ENCODE measurements at places on chromosomes 6 and 20.
A peak's percentile ranks its signal among the peaks of the same experiment; 100 is the strongest.

- DNase-seq = no peak
Measured at GRCh38 chr20:1417273-1417672, 24.4 kb upstream of the FKBP1A start.

DNA sequence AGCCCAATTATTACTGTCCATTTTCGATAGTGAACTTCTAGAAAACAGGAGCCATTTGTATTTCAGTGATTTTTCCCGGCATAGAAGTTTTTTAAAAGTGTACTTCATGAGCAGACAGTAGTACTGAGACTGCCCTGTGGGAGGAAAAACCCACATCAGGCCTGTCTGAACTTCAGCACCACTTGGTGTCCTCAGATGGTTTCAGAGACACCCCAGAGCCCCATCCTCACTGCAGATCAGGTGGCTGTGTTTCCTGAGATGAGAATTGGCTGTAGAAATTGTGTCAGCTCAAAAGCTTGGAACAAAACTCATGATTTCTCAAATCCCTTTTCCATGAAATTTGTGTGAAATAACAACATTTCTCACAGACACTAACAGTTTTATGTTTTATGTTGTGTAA, 110.0 kb upstream of the RIN2 start:
- DNase-seq = no peak

- DNase-seq = no peak
Measured at GRCh38 chr6:154360476-154360875, 3.9 kb upstream of the IPCEF1 start.

GRCh38 chr6:85323435-85324040, 126.3 kb upstream of the NT5E start:
- DNase-seq = no peak

DNA sequence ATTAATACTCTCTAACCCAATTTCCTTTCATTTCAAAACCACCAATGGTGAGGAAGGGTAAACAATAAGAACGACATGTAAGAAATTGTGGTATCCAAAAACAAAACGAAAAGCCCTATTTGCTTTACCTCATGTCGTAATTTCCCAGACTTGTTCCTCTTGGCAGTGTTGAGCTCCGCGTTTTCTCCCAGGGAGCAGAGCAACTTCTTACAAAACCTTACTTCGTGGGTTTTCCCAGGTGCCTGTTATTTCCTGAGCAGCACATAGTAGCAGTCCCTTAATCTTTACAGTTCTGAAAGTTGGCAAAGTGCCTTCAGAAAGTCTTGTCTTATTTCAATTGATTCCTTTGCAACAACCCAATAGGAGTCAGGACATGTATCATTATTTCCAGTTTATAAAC, 207.9 kb upstream of the MARCKS start:
- no peak for DNase-seq

DNA sequence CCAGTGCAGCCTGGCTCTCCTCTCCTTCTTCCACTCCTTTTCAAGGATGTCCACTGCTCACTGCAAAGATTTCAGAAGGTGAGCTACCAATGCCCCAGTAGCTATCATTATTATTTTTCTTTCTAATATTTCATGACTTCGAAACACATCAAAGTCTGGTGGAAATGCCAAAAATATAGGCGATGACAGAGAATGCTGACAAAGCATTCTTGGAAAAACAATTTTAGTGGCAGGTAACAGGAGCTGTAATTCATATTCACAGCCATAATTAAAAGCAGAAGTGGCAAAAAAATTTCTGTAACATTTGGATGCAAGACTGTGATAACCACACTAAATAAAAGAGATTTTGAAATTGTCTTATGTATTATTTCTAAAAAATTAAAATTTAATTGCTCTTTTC, 133.6 kb downstream of the RALGAPA2 start:
- no peak for DNase-seq

- DNase-seq = no peak
Measured at GRCh38 chr20:19849341-19850197, 91.5 kb downstream of the RIN2 start.

DNA sequence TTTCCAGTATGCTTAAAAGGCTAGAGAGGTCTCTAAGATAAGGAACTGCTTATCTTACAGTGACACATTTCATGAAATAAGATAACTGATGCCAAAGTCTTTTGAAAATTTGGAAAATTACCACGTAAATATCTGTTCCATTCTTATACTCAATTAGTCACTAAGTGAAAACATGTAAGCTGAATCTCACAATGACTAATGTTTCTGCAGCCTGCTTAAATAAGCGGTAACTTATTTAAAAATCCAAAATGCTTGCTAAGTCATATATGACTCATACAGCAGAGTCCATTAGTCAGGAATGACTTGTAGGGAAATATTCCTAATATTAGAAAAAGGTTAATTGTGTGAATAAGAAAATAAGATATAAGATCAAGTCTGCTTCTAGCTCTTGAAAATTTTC, 27.8 kb upstream of the LGSN start:
- no peak for DNase-seq

DNA sequence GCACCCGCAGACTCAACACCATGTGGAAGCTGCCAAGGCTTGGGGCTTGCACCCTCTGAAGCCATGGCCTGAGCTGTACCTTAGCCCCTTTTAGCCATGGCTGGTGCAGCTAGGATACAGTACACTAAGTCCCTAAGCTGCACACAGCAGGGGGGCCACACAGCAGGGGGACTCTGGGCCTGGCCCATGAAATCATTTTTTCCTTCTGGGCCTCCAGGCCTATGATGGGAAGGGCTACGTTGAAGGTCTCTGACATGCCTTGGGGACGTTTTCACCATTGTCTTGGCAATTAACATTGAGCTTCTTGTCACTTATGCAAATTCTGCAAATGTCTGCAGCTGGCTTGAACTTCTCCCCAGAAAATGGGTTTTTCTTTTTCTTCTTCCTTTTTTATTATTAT, 103.3 kb downstream of the SLC16A10 start:
- DNase-seq = no peak

GRCh38 chr6:170255426-170256125, 35.3 kb downstream of the DLL1 start:
- no peak for DNase-seq

DNA sequence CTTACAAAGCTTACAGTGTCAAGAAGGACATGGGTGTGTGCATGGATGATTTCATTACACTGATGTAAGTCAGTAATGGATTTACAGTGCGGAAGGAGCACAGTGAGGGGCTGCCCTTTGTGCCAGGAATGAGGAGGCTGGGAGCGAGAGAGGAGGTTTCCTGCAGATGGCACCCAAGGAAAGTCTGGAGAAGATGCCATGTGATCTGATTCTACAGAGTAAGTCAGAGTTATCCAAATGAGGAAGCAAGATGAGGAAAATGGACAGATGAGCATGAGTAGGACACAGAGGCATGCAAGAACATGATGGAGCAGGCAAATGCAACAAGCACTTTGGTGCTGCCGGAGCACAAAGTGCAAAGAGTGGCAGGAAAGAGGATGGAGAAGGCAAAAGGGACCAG, 29.7 kb downstream of the MAP7 start:
- no peak for DNase-seq

DNA sequence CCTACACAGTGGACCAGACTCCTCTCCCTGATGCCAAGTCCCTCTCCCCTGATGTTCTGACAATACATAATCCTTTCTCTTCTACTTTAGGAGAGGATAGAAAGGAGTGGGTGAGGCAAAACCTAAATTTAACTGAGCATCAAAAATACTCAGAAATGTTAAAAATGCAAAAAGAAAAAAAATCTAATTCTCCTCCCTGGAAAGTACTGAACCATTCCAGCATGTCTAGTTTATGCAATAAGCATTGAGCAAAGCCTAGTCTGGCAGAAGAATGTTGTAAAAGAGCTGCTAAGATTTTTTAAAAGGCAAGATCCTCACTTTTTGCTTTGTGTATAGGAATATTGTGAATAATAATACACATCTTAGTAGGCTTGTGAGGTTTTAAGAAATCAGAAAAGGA, 116.6 kb upstream of the STXBP5 start:
- DNase-seq = no peak

GRCh38 chr6:53611342-53611741, 54.2 kb downstream of the KLHL31 start:
- no peak for DNase-seq

DNA sequence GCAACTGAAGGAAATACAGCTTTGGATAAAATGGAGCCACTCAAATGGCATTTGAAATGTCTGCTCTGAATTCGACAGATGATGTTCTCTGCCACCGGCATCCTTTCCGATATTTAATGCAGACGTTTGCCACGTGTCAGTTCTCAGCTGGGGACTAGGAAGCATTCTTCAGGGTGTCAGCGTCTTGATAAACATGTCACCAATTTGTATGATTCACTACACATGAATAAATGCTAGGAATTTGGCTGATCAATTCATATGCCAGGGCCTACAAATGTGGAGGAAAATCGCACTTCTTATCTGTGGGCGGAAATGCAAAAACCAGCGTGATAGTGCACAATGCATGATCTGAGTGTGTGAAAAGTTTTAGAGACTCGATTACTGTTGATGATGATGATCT, 169.5 kb downstream of the SLC24A3 start:
- no peak for DNase-seq

DNA sequence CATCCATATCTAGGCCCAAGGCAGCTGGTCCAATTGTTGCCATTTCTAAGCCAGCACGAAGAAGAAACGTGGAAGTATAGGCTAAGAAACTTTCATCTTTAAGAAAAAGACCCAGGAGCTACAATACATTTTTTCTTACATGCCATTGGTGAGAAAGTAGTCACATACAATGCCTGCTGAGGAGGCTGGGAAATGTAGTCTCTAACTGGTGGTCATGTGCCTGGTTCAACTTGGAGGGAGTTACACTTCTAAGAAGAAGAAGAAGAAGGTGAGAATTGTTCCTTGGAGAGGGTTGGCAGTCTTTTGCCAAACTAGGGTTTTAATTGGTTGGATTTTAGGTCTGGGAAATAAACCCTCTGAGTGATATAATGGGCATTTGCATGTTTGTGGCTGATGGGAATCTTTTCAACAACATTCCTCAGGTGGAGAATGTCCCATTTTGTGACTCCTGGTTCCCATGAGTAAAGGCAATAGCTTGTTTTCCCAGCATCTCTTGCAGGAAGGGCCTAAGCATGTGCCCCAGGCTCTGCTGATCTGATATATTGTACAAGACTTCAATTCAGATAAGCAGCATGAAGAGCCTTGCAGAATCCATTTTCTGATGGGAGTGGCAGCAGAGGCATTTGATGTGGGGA, 47.0 kb upstream of the PREP start:
- no peak for DNase-seq

DNA sequence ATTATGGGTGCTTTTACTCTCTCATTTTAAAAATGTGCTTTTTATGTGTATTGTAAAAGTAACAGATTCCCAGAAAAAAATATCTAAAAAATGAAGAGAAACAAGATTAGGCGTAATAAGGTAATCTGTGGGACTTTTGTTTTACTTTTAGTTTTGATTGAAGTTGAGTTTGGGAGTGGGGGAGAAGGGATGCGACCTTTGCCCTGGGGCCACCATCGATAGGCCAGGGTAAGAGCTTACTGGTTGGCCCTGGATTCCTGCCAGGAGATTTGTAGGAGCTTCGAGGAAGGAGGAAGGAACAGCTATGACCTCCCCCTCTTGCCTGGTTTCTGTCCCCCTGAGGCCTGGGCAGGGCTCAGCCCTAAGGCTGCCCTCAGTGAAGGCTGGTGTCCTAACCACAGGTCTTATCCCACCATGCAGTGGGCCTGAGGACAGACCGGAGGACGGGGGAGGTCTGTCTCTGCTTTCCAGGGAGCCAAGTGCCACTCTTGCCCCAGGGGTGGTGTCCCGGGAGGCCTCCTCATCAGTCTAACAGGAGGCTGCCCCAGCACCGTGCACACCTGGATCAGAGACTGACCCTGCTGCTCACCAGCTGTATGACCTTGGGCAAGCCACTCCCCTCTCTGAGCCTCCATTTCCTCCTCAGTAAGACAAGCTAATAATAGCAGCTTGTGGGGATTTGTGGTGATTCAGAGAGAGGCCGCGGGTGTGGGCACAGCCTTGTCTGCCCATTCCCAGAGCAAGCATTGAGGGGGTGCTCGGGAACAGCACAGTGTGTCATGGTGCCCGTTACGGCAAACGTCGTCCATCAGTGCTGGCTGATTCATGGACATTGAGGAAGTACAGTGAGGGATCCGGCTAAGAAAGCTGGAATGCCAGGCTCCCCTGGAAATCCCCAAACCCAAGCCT, 21.2 kb downstream of the TGM2 start:
- DNase-seq = no peak

GRCh38 chr20:38418509-38419204, 16.5 kb downstream of the SNHG17 start:
- peak; percentile 50 for DNase-seq

DNA sequence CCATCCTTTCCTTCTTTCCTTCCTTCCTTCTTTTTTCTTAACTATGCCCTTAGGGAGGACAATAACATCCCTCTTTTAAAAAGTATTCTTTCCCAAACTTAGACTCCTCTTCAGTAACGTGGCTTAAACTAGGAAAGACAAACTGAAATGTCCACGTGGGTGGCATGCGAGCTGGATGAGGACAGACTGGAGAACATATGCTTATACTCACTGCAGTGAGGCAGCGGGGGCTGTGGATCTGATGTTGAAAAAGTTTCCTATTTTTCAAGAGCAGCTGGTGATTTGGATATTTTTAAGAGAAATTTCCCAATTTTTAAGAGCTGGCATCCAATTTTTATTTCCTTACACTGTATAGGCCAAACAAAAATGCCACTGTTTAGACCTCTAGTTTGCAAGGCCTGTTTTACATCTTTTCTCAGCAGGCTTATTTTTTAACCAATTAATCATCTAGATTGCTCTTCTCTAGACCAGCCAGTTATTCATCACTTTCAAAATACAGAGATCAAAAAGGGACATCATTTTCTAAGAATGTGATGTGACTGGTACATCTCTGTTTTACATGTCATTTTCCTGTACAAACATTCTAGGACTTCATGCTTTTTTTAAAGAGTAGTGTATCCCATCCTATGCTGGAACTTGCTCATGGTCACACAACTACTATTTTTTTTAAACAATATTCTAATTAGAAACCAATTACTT, 226.5 kb downstream of the BTBD9 start:
- no peak for DNase-seq

DNA sequence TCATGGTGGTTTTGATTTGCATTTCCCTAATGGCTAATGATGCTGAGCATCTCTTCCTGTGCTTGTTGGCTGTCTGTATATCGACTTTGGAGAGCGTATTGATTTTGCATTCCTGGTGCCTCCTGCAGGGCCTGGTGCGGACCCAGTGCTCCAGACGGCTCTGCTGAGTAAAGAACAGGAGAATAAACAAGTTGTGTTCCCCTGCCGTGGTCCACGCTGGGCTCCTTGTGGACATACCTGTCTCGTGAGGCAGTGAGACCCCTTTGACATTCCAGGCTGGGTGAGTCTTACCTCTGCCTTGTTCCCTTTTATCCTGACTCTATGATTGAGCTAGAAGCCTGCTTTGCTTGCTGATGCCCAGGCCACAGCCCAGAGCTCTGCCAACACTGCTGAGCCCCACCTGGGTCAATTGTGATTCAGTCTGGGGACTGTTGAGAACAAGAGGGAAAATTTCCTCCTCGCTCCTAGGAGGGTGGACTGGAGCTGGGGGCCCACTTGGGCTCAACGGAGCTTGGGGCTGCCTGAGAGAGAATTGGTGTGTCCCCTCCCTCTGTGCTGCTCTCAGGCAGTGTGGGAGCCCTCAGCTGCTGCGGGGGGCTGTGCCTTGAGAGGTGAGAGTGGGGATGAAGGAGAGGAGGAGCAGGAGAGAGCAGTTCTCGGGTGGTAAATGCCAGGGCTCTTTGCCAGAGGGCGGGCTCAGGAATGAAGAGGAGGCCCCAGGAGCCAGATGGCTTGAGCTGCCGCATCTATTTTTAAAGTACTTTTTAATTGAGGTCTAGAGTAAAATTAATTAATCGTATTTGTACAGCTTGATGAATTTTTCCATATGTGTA, 43.7 kb upstream of the PMEPA1 start:
- DNase-seq = peak; percentile 55
